ENCODE measurements at places on chromosomes 7 and 10.
A peak's percentile ranks its signal among the peaks of the same experiment; 100 is the strongest.

GRCh38 chr10:57785068-57785467 is 482.6 kb downstream of the IPMK start:
- no peak for DNase-seq

- DNase-seq = no peak
Observed at GRCh38 chr7:139871820-139872219, 42.8 kb downstream of the TBXAS1 start.

GRCh38 chr7:90726120-90726519 is 130.0 kb downstream of the CDK14 start:
- DNase-seq = no peak

DNA sequence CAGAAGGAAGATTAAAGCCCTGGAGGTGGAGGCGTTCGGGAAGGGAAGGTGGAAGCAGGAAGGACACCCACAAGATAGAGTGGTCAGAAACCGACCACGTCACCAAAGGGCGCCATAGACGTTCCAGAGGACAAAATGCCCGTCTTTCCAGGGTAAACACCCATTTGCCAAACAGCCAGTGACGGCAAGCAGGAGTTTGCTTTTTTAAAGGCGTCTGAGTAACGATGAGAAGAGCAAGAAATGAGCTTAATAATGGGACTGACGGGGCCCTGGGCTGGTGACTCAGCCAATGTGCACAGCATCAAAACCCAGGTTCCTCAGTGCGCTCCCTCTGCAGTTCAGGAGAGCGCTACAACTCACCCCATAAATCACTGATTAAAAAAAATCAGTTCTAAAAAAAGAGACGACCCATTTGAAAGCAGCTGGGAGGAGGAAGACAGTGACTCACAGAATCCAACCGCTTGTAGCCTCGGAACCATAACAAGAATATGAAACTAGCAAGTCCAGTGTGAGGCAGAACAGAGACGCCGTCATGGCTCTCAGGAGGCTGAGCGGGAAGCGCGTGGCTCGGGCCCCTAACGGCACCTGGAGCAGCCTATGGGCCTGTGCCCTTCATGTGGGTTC is 5.9 kb downstream of the DIP2C start:
- DNase-seq = no peak

- DNase-seq = no peak
Observed at GRCh38 chr10:14569274-14570060, 205.2 kb downstream of the FAM107B start.

GRCh38 chr7:116782177-116782711 is 80.1 kb upstream of the CAPZA2 start:
- no peak for DNase-seq

GRCh38 chr7:20191391-20191869 is 25.8 kb downstream of the MACC1 start:
- DNase-seq = no peak

DNA sequence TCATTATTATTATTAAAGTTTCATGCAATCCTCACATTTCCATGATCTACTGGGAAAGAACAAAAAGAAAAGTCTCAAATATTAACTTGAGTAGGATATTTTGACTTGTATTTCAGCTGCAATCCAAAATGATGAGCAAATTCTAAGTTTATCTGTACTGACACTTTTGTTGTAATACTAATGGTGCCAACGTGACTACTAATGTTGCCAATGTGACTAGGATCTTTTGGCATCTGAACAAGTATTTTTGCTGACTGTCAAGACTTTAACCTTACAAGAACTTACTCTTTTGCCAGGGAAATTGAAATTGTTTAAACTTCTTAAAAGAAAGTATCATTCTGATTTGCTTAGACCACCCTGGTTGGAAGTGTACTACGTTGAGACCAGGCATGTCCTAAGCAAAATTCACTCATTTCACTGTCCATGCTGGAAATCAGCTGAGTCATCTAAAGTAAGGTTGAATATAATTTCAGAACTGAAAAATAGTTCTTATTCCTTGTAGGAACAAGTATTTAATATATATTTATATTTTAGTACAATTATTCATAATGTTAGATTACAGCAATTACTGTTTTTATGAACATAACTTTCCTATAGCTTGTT is 78.5 kb upstream of the LYZL1 start:
- DNase-seq = no peak

- DNase-seq = no peak
Observed at GRCh38 chr7:129434675-129435318, 565 bp downstream of the STRIP2 start.

DNA sequence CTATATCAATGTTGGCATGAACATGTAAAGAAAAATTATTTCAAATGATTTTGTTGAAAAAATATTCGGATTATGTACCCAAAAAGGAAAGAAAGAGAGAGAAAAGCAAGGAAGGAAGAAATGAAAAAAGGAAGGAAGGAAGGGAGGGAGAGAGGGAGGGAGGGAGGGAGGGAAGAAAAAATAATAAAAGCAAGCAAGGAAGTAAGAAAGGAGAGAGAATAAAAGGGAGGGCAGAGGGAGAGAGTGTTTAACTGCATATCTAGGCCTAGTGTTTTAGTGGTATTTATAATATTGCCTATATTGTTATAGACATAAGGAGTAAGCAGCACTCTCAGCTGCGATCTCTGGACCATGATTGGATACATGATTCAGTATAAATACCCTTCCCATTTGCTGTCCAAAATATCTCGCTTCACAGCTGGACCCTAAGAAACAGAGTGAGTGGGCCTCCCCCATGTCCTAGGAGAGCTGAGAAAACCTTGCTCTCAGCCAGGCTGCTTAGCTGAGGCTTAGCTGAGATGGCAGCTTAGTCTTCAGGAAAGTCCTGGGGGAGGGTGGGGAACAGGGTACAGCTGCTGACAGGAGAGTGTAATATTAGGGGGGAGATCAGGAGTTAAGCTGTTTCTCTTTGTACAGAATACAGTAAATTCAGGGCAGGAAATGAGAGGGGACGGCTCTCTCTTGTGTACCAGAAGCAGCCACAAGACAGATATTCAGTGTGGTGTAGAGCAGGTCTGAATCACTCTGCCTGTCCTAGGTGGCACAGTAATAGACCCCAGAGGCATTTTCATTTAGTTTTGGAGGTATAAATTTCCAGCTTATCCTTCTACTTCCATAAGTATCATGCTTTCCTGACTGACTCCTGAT is 66.8 kb upstream of the TARP start:
- DNase-seq = no peak

DNA sequence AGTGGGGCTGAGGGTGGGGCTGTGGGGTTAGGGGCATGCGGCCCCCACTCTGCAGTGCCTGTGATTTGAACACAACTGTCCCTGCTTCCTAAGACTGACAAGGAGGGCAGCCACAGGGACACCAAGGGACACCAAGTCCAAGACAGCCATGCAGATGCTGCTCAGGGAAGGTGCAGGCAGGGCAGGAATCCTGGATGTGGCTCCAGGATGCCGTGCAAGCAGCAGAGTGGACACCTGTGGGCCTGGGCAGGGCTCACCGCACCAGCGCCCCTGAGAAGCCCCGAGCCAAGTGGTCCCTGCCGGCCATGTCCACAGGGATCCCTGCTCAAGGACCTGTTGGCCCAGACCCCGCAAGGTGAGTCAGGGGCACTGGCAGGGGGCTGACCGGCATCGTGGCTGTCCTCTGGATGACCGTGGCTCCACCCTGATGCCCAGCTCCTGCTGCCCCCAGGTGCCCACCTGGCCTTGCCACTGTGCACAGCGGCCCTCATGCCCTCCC is 58.5 kb downstream of the STK32C start:
- DNase-seq = no peak

- DNase-seq = no peak
Observed at GRCh38 chr7:3912291-3912690, 611.2 kb downstream of the SDK1 start.

- no peak for DNase-seq
Observed at GRCh38 chr7:30389791-30390190, 88.8 kb downstream of the NOD1 start.

- DNase-seq = no peak
Observed at GRCh38 chr7:91355695-91356435, 91.6 kb downstream of the FZD1 start.

- DNase-seq = no peak
Observed at GRCh38 chr7:52648872-52649271, 386.6 kb upstream of the POM121L12 start.

DNA sequence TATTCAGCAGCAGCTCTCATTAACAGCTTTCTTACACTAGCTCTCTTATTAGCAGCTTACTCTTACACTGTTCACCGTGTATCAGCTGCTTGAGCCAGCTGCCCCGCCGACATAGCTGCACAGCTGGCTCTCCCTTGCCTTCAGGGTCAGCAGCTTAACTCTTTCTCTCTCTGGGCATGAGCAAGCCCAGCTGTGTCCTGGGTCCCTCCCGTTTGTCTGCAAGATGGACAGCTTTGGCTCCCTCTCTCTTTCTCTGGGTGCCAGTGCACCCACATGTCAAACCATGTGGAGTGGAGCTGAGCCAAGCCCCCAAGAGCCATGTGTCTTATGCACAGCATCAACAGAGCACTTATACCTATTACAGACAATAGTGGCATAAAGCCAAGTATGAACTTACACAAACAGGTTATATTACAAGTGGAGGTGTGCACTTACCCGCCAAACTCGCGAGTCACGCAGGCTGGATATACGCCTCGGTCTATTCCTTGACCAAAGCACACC is 35.7 kb upstream of the MTPAP start:
- DNase-seq = peak; percentile 64

DNA sequence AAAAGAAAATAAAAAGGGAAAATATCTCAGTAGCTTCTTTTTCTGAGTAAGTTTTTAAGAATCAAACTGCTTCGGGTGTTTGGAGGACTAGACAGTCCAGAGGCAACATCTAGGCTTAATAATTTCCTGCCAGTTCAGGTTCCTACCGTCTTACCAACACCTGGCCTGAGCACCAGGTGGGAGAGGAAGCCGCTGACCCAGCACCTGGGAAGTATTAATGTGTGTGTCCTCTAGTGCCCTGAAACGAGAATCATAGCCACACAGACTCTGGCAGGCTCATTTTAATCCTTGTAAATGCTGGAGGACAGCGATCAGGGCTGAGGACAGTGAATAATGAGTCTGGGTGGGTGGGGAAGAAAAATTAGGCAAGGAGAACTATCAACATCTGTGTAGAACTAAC is 137.4 kb downstream of the ZNF438 start:
- no peak for DNase-seq

- DNase-seq = no peak
Observed at GRCh38 chr7:74619235-74619860, 38.2 kb upstream of the GTF2I start.

GRCh38 chr10:94353336-94353735 is 9.4 kb downstream of the NOC3L start:
- DNase-seq = no peak

DNA sequence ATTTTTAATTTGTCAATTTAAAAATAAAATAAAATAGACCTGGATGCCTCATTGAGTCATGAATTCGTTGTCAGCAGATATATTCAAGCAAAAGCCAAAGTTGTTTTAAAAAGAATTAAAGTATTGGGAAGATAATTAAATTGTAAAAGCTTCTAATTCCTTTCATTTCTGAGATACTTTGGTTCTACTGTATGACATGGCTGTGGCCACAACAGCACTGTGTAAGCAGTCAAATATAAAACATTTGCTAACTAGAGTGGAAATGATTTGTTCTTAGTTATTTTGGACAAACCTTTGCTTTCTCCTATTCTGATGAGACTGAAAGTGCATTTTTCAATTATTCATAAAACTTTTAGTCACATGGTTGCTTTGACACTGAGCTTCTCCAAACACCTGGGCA is 143.6 kb upstream of the FAM13C start:
- DNase-seq = no peak

GRCh38 chr7:41996381-41997035 is 240.5 kb downstream of the GLI3 start:
- DNase-seq = no peak

GRCh38 chr7:36370046-36370445 is 19.6 kb upstream of the ANLN start:
- DNase-seq = no peak

GRCh38 chr10:31062856-31063255 is 31.2 kb upstream of the ZNF438 start:
- no peak for DNase-seq

DNA sequence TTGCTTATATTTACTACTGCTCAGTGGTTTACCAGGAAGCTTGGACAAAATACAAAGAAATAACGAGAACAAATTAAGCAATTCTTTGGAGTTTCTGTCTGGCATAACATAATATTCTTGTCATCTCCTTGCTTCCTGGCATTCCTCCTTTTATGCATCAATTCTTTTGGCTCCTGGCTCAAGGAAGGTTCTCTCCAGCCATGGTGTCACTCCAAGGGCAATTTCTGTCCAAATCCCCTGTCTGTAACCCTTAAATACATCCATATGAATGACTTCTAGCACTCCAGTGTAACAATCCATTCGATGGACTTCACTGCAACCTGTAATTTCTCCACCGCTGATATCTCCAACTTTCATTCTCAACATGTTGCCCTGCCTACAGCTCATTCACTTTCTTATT is 617.7 kb upstream of the ANKRD30A start:
- no peak for DNase-seq

DNA sequence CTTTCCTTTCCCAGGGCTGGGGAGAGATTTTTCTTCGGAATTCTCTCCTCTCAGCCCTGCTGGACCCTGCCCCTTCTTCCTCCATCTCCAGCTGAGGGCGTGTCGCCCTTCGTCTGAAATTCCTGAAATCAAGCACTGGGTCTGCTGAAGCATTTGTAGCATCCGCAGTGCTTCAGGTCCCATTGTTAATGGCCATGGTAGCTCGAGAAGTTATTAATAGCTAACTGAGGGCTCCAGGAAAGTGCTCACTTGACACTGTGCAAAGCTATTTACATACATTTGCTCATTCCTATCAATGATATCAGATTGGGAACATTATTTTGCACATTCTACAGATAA is 515 bp downstream of the FAM149B1 start:
- DNase-seq = peak; percentile 30

GRCh38 chr10:82621680-82622079 is 746.7 kb downstream of the NRG3 start:
- DNase-seq = no peak

DNA sequence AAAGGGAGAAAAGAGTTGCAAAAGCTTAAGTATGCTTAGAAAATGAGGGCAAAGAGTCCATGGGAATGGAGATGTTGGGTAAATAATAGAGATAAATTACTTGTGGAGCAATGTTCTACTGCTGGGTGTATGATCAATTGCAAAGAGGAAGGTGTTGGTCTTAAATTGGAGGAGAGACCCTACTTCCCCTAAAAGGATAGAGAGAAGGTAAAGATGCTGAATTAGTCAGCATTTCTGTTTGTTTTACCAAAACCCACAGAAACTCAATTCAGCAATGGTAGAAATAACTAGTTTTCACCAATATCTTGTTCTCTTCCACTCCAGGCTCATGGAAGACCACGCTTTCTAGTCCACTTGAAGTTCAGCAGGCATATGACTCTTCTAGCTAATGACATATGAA is 32.1 kb downstream of the ASB4 start:
- DNase-seq = no peak

DNA sequence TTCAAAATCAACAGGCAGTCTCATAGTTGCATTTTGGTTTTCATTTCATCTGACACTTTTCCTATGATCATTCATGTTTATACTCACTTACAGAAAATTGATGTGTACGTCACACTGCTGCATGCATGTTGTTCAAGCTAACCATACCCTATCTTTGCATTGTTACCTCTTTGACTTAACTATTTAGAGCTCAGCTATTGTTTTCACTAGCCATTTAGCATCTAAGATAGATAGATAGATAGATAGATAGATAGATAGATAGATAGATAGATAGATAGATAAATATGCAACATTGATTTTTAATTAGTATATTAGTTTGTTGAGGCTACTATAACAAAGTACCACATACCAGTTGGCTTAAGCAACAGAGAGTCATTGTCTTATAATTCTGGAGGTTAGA is 649.5 kb upstream of the KCND2 start:
- no peak for DNase-seq

GRCh38 chr10:74419958-74420375 is 268.9 kb downstream of the ADK start:
- DNase-seq = peak; percentile 61
